ENCODE measurements at places on chromosomes 6 and 20. TPM values are rescaled to one million over a fixed set of nuclear protein-coding genes. Genes with fewer than 3 reads are reported as not detected.

DNA sequence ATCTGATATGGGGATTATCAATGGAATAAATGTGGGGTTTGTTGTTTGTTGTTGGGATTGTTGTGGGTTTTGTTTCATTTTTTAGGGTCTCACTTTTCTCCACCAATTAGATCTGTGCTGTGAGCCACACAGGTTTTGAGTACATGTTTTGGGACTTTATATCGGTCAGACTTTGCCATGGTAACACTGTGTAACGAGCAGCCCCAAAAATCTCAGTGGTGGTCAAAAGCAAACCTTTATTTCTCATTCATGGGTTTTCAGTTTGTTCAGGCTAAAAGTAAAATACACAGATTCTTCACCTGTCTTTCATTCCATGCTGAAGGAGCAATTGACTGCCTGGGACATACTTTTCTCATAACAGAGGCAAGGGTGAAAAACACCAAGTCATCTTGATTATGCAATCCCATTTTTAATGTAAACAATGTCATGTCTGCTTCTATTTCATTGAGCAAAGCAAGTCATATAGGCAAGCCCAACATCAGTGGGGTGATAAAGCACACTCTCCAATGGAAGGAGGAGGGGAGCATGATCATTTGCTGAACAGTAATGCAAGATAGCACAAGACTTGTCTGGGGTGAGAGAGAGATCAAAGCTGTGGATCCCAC lies 101.1 kb upstream of the PLCB4 start:
- no peak for DNase-seq

DNA sequence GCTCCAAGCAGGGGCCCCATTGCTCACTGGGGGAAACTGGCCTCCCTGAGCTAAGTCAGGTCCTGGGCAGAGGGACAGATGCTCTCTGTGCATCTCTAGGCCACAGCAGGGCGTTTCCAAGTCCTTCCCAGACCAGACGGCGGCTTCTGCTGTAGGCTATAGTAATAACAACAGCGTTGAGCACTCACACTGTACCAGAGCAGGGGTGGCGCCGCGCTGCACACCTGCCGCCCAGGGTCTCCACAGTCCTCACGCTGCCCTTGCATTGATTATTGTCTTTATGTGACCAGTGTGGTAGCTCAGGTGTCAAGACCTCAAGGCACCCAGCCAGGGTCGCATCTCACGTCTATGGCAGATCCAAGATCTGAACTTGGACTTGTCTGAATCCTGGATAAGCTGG lies 14.9 kb upstream of the CCN5 start:
- no peak for DNase-seq

The TDRD6 gene
- not detected for total RNA-seq

- no peak for DNase-seq
Observed at GRCh38 chr6:162468326-162468725, 259.2 kb downstream of the PRKN start.

The AIF1 gene
- total RNA-seq, result 8.1 TPM

- DNase-seq, result no peak
Observed at GRCh38 chr20:61347443-61347842, 95.4 kb downstream of the CDH4 start.

The HNF4A gene
- not detected for total RNA-seq

The MAPK13 gene
- total RNA-seq, result 32.1 TPM

Data from T-helper 17 cell (primary cell).